Islet precursor cell (in vitro differentiated cells): ENCODE measurements at places on chromosomes 13 and 19.
A peak's percentile ranks its signal among the peaks of the same experiment; 100 is the strongest.

DNA sequence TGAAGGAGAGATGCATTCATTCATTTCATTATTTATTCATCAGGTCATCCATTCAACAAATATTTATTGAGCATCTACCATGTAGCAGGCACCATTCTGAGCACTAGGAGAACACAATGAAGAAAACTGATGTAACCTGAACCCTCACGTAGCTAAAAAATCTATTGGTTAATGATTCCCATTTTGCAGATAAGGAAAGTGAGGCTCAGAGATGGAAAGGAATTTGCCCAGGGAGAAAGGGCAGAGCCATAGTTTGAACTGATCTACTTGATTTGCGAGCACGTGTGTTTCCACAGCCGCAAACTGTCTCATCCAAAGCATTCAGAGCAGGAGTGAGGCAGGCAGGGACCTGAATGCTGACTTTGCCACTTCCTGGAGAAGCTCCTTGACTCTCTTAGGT is 2.7 kb downstream of the KLK8 start:
- DNase-seq: no peak

- DNase-seq: peak; percentile 97
These were observed 1.1 kb downstream of the ISYNA1 start for GRCh38 chr19:18436671-18437490.

DNA sequence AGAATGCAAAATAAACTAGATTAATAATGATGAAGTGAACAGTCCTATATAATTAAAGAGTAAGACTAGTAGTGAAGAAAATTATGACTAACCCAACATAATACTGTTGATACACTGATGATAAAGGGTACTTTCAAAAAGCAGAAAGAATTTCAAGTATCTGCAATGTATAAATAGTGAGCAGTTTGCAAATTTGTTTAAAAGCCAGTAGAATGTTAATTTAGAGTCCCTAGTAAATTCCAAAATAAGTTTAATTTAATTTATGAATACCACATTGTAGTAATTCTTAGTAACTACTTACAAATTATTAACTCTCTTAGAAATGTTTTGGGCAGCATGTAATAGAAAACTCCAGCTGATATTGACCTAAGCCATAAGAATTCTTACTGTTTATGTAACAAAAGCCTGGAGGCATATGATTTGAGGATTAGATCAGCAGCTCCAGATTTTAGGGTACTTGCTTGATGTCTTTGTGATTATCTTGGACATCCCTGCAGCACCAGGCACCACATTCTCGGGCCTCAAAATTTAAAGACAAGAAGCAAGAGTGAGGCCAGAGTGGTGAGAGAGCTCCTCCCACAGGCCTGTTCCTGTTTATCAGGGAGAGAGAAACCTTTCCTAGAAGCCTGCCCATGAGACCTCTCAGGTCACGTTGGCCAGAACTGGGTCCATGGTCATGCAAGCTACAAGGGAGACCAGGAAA is 67.6 kb upstream of the TDRD3 start:
- peak; percentile 81 for DNase-seq

DNA sequence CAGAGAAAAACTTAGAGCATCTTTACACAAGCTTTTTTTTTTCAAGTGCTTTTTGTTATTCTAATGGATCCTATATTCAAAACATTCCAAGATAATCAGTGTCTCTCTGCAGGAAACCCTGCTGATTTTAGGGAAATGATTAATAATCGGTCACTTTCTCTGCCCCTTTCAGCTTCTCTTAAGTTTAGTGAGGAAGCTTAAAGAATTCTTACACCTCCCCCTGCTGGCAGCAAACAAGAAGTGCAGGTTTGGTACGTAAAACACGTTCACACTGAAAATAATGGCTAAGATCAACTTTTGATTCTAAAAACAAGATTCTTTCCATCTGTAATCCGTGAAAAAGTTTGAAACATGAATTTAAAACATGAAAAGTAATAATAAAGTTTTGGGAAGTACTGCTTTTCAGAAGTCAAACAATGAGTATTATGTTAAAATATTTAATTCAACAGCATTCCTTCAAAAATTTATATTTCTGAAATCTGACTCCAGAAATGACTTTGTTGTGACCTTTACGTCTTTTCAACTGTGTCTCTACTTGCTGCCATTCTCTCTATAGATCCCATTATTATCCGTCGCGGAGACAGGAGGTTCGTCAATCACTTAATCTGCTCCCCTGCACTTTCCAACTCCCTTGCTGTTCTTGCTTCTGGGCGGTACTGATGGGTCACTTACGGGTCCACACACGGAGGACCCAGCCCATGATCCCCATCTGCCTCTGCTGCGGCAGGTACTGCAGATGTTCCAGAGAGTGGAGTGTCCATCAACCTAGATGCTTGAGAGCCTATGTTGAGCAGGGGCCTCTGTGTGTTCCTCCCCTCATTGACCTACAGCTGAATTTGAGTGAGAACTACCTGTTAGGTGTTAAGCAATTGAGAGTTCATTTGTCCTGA is 203.1 kb upstream of the EDNRB start:
- no peak for DNase-seq

- DNase-seq: no peak
These were observed 61.8 kb downstream of the ZNF136 start for GRCh38 chr19:12224676-12225075.

- DNase-seq: no peak
These were observed 114.8 kb downstream of the COL4A2 start for GRCh38 chr13:110421696-110422385.

- DNase-seq: no peak
These were observed 3.9 kb upstream of the MAB21L1 start for GRCh38 chr13:35480346-35480745.

- no peak for DNase-seq
These were observed 1.6 kb upstream of the SLC8A2 start for GRCh38 chr19:47473336-47473735.
